ENCODE measurements at places on chromosomes 5 and 9.

DNA sequence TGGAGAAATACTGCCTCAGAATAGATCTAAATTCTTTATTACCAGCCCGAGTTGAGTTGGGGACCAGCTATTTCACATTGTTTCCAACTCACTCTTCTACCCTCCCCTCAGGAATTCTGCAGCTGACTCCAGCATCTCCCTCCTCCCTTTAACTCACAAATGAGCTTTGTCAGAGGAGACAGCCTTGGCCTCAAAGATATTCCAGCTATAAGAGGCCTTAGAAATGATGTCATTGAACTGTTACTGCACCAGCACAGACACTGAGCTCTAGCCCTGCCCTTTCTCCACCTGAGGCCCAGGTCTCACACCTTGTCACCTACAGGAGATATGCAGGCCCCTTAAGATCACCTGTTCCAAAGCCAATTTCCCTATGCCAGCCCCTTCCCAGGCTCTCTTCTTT lies 78.4 kb upstream of the ATP10B start:
- no peak for DNase-seq

GRCh38 chr9:35431467-35431866 lies 58.4 kb upstream of the RUSC2 start:
- no peak for DNase-seq

- DNase-seq: no peak
Observed at GRCh38 chr9:28234133-28234893, 661.0 kb upstream of the C9orf72 start.

GRCh38 chr9:71237051-71237450 lies 115.6 kb upstream of the TRPM3 start:
- no peak for DNase-seq

GRCh38 chr9:35682051-35682450 lies 7.7 kb downstream of the TPM2 start:
- DNase-seq: no peak

- no peak for DNase-seq
Observed at GRCh38 chr5:23284656-23285055, 222.8 kb upstream of the PRDM9 start.

GRCh38 chr5:16690243-16690852 lies 73.6 kb upstream of the RETREG1 start:
- DNase-seq: no peak

GRCh38 chr9:138069731-138070456 lies 192.3 kb downstream of the CACNA1B start:
- no peak for DNase-seq

DNA sequence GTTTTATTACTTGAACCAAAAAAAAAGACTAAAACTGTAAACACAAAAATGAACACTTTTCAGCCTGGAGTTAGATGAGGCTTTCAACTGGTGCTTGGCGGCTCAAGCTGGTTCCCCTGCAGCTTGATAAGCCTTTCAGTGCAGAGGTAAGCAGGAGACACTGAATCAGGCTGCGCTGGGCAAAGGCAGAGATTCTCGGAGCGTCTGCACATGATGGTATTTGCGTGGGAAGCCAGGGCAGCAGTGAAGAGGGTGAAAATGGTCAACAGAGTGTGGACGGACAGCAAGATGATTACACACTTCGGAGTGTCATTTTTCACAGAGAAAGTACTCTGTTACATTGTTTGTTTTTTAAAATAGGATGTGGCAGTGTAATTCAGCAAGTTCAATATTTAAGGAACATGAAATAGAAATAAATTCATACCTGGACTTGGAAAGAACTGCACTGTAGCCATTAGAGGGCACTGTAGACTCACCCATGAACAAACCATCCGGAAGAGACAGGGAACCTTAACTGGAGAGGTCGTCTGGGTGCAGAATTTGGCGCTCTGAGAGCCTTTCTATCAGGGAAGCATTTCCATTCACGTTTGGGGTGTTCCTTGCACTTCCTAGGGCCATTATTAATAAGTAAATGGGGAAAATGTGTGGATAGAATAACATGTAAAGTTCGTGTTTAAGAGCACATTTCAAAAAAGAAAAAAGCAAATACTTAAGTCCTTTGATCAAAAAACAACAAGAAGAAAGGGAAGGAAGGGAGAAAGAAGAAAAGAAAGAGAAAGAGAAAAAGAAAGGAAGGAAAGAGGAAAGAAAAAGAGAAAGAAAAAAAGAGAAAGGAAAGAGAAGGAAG lies 69.8 kb downstream of the ICE1 start:
- peak; percentile 38 for DNase-seq

- no peak for DNase-seq
Observed at GRCh38 chr5:68289498-68289897, 73.9 kb downstream of the PIK3R1 start.

DNA sequence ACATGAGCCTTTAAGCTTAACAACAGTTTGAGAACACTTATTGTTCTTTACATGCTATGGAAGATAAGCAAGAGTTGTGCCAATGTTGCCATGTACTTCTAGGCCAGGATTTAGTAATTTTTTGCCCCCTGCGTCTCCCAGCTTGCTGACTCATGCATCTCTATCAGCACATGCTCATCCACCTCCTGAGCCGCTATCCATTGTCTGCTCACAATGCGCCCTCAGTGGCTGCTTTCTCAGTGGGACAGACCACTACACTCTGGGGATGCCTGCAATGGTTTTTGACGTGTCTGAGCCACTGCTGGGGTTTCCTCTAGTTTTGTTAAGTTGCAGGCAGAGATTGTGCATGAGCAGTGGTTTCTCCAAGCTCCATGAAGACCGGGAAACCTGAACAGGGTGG lies 50.9 kb upstream of the PHF2 start:
- no peak for DNase-seq

- no peak for DNase-seq
Observed at GRCh38 chr5:180790524-180790923, 12.1 kb downstream of the MGAT1 start.

DNA sequence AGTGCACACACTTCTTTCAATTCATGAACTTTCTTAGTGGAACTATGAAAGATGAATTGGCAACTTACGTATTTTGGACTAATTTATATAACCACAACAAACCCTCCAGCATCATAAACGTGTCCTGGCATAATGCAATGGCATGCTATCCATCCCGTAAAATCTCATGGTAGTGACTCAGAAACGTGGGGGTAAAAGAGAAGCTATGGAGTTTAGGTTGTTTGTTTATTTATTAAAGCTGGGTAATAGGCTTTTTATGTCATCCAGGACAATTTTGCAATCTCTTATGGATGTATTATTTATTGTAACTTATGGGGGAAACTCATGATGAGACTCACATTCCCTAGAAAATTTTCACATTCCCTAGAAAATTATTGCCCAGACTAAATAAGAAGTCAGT lies 106.3 kb downstream of the GDA start:
- DNase-seq: no peak
